ENCODE measurements at places on chromosomes 2 and 18.
A peak's percentile ranks its signal among the peaks of the same experiment; 100 is the strongest.

- DNase-seq, result no peak
Observed at GRCh38 chr2:4139316-4139715, 435.9 kb downstream of the DCDC2C start.

DNA sequence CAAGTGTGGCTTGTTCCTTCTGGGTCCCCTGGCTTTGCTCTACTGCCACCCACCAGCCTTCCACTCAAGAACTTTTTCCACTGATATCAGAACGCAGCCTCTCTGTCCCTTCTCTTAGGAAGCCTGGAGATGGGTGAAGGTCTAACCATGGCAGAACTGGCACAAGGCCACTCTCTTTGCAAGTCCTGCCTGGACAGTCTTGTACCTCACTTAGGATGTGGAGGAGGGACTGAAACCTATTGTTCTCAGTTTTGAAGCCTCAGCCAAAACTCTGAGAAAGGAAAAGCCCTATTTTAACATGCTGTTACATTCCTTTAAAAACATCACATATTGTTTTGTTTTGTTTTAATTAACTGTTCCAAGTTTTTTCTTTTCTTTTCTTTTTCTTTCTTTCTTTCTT is 58.9 kb upstream of the NCOA1 start:
- DNase-seq, result no peak

- no peak for DNase-seq
Observed at GRCh38 chr2:146467425-146467824, 1377.4 kb upstream of the ACVR2A start.

GRCh38 chr2:60849187-60849586 is 32.2 kb upstream of the REL start:
- no peak for DNase-seq

DNA sequence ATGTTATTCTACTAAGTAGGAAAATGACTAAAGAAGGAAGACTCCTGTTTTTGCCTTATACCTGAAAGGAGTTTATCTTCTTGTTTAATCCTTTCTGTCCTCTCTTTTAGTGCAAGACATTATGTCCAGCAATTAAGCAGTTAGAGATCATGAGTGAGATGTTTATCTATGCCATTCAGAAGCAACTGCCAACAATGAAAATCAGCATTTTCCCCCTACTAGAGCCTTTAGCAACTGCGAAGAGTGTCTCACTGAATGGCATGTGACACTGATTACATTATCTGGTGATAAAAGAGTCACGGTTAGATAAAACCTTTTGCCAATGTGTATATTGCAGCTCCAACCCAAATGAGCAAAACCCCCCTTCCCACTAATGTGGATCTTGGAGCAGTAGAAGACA is 357.7 kb upstream of the SYT4 start:
- no peak for DNase-seq

DNA sequence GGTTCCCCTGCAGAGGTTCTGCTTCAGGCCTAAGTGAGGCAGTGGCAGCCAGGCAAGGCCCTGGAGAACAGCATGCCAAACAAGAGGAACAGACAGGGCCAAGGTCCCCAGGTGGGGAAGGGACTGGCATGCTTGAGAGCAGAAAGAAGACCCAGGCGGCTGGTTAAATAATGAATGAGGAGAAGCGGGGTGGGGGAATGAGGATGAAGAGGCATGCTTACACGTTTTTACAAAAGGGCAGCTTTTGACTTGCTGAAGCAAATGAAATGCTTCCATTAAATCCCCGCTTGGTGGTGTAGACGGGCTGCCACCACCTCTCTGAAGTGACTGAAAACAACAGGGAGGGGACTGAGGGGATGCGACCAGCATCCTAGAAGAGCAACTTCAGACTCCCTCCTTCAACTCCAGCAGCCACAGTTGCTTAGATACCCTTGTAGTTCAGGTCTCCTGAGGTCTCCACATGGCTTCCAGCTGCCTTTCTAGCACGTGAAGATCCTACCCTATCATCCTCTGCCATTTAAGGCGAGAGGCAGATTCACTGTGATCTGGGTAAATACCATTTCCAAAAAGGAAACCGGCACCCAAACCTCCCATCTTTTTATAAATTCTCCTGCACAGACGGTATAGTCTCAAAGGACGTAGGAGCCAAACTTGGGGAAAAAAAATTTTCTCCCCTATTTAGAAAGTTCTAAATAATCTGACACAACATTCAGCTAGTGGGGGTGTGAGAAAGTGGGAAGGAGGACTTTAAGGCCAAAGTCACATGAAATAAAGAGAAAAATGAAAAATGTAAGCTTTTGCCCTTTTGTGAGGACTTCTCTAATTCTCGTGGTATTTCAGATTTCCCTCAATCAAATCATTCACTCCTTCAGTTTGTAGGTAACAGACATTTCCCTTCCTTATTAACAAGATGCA is 65.6 kb downstream of the CACNB4 start:
- DNase-seq, result no peak

DNA sequence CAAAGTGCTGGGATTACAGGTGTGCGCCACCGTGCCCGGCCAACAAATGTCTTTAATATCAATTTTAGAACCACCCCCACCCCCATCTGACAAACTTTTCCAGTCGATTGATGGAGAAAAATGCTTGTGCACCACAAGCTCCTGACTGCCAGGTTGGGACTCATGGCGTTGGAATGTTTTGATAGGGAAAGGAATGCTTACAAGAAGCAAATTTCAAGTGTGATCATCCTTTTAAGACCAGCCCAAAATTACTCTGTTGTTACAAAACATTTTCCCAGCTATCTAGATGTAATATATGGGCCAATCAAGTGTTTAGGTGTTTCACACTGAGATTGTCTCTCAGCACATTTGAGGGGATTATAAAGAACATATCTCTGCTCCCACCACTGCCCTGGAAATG is 45.2 kb downstream of the UBXN4 start:
- no peak for DNase-seq

DNA sequence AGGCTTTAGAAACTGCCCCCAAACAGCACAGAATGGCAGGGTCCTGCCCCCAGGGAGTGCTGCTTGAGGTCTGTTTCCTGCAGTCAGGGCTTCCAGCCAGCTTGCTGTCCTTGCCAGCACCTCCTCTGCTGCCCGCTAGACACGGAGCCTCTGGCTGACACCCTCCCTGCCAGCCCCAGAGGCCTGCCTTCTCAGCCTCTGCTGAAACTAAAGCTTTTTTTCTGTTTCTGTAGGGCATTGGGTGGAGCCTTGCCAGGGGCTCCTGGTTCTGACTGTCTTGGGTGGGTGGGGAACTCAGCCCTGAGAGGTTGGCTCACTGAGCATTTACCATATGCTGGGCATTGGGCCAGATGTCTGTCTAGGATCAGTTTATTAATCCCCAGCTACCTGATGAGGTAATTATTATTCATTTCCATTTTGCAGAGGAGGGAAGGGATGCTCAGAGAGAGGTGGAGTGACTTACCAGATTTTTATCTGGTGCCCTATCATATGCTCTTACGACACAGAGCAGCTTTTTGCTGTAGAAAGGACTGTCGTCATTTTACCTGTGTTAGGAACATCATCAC is 35.4 kb downstream of the INPP4A start:
- DNase-seq, result no peak

- no peak for DNase-seq
Observed at GRCh38 chr2:77434880-77435279, 87.3 kb downstream of the LRRTM4 start.

DNA sequence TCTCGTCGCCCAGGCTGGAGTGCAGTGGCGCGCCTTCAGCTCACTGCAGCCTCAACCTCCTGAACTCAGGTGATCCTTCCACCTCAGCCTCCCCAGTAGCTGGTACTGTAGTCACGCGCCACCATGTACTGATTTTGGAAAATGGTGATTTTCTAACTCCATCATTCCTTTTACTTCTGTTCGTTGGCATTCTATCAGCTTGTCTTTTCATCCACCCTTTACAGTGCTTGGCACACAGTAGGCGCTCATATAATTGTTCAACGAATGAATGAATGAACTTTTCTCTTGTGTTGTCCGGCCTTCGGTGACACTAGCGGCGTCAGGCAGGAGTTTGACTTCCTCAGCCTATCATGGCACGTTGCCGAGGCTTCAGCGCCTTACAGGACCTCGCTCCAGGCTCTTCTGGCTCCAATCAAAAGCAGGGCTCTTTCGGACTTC is 373 bp upstream of the MTHFD2 start:
- no peak for DNase-seq

GRCh38 chr2:211534632-211535031 is 978.2 kb downstream of the CPS1 start:
- DNase-seq, result peak; percentile 1

DNA sequence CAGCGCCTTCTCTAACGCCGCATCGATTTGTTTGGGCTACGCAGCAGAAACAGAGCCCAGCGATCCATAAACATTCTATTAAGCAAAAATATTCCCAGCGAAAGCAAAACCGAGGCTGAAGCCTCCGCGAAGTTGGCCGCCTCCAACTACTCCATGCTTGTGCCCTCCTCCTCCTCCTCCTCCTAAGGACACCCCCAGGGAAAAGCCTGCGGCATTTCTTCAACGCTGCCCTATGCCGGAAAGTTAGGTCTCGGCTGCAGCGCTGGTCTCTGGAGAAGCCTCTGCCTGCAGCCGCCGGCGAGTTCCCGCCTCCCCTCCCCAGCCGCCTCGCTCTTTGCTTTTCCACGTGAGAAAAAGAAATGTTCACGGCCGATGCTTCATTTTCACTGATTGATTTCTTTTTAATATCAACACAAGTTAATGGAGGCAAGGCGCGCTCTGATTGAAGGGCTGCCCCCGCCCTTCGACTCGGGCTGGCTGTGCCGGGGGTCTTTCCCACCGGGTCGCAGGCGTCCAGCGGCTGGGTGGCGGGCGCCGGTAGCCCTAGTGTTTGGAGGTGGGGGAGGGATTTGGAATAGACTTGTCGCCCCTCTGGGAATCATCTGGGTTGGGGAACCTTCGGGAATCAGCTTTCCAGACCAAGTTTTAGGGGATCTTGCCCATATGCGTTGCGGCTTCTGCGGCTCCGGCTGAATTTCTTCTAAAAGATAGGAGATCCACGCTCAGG is 3.9 kb downstream of the NRP2 start:
- DNase-seq, result no peak

DNA sequence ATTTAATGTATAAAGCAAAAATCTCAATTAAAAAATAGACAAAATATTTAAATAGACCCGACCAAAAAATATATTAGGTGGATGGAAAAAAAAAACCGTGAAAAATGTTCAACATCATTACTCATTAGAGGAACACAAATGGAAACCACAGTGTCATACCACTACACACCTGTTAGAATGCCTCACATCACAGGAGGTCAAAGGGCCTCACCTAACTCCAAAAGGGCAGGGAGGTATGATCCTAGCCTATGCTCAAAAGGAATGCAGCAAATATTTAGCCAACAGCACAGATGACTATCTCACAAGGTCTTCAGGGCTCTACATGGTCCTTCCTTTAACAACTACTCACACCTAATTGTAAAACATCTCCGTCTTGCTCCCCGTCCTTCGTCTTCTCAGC is 185.5 kb upstream of the SETBP1 start:
- no peak for DNase-seq

GRCh38 chr18:49922228-49922627 is 108.9 kb upstream of the ACAA2 start:
- DNase-seq, result no peak

GRCh38 chr2:203042178-203042577 is 27.5 kb downstream of the NBEAL1 start:
- DNase-seq, result no peak

DNA sequence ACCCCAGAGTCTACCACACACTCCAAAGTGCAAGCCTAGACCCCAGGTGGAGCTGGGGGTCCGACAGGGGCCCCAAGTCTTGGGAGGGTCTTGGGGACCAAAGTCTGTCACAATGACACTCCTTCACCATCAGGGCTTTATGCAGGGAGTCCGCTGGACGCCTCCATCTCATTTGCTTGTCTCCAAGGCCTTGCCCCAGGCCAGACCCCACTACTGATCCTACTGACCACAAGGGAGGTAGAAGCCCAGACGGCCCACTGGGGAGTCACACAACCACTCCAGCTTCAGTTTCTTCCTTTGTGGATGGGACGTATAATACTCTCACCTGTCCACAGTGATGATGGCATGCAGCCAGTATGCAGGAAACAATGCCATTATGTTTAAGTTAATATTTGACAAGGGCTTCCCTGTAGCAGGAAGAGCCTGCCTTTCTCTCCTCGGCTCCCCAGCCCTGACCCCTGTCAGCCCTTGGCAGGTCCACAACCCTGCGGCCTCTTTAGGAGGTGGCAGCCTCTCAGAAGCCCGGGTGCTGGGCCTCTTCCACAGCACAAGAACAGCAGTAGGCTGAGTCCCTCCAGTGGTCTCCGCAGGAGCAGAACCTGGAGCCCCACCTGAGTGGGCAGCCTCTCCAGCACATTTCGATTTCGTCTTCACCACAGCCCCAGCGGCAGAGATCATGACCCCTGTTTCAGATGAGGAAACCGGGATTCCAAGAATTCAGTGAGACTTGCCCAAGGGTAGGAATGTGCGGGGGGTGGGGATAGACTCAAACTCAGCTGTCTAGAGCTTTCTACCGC is 6.5 kb downstream of the BIN1 start:
- no peak for DNase-seq

DNA sequence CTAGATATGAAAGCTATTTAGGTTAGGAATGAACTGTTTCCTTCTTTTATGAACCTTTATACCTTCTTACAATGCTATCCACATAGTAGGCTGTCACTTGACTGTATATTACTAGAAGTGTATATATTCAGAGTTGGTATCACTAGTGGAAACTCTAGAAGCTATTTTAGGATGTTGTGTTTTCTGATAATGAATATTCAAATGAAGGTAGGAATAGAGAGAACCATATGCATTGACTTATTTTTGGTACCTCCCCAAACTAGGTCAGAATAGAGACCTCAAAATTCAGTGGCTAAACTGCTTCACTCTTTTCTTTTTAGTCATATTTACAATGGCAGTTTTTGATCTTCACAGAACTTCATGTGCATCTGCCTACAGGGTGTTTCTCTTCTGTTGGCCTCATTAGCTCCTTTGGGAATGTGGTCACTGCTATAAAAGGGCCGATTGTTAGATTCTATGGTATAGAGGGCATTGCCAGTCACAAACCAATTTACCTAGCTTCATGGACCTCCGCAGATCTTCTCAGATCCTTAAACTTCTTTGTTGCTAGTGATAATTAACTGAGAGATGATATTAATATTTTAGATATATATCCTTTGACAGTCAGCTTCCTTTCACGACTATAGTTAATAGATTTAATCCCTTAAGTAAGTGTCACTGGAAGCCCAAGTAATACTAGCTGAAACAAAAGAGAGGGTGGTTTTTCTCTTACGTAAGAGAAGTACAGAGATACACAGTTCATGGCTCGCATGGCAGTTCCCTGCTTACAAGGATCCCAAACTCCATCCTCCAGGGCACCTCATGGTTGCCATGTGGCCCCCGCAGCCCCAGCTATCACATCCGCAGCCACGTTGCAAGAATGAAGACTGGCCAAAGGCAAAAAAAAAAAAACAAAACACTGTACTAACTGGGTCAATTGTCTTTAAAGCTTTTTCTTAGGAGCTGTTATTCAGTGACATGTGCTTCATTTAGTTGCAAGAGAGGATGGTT is 61.0 kb downstream of the TSPYL6 start:
- no peak for DNase-seq

GRCh38 chr2:102278720-102279390 is 32.5 kb upstream of the IL1RL1 start:
- no peak for DNase-seq

- DNase-seq, result no peak
Observed at GRCh38 chr2:19614066-19614465, 255.6 kb upstream of the OSR1 start.
